ENCODE measurements at places on chromosomes 4 and X.

GRCh38 chr4:44221407-44221806 is 227.2 kb downstream of the KCTD8 start:
- no peak for DNase-seq

DNA sequence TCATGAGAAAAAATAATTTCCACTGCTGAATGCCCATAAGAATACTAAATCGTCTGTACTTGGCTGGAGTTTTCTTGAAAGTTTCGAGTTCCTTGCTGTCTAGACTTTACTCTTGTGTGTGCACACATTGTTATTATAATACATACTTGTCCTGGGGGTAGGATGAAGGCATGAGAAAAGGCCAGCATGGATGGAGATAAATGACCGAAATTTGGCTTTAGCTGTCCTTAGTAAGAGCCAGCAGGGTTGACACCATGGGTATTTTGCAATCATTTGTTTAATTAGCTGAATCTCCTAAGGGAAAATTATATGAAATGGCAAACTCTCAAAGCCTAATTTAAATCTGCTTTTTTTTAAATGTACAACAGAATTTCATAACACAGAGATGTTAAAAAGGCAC is 641.6 kb downstream of the ADGRL3 start:
- no peak for DNase-seq

GRCh38 chrX:123818243-123818642 is 41.6 kb upstream of the XIAP start:
- no peak for DNase-seq

DNA sequence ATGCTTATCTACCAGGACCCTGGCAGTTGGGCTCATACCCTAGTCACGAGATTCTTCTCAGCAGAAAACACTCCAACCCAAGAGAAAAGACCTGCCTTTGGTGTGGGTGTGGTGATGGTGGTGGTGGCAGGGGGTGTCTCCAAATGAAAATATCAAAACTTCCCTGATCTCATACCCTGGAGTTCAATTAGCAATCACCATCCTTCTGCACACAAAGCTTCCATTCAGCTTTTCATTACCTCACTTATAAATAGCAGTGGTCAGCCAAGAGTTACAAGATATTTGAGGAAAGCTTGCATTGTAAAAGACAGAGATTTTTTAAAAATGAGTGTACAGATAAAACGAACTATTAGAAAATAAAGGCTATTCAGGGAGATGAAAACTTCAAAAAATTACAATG is 580.8 kb upstream of the MAGEB2 start:
- no peak for DNase-seq

DNA sequence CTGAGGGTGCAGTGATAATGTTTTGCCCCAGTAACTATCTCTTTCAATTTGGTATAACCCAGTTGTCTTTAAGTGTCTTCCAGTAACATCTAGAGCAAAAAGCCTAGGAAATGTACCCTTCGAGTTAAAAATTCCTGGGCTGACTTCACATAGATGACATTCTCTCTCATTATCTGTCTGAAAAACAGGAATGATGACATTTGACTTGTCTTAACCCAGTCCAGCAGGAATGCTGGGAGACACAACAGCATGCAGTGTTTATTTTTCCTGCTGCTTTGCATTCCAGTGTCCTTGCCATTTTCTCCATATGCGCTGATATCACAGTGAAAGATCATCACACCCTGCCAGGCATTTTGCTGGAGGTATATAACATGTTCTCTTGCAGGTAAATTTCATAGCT is 130.0 kb downstream of the SOWAHB start:
- no peak for DNase-seq
